CD4-positive, alpha-beta T cell treated with Interleukin-12 subunit alpha and Interleukin-12 subunit beta, for 1 hour (primary cell): ENCODE measurements at places on chromosomes 7 and 10.
A peak's percentile ranks its signal among the peaks of the same experiment; 100 is the strongest.

DNA sequence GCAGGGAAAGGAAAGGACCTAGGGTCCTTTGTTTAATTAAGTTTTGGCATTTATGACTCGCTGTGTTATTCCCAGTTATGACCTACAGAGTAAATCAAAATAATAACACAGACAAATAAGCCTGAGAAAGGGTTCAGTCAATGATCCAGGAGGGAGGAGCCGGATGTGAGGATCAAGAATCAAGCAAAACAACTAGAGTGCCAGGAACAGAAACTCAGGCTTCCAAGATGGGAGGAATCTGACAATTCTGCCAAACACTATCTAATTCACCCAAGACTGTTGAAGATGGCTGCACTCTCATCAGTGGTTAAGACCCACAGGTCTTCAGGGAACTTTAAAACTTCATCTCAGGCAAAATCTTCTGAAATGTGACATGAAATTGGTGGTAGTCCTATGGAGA is 50.3 kb upstream of the PIP4K2A start:
- no peak for DNase-seq

DNA sequence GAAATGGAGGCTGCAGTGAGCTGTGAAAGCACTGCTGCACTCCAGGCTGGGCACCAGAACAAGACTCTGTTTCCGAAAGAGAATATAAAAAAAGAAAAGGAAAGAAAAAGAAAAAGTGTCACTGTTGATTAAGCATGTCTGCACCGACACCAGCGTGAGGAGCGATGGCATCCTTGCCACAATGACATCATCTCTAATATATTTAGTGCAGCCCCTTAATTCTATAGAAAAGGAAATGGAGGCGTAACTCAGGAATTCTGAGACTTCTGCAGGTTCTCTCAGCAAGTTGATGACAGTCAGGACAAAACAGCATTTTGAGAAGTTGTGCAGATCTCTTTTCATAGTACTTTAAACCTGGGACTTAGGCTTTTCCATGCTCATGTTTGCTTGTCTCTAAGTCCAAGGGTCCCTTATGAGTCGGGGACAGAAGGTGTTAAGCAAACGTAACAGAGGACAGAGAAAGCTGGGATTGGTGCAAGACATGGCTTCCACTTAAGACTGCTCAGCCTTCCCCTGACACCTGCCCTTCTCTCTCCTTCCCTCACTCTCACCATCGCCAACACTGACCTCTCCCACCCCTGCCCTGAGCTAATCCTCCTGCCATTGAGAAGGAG is 16.9 kb upstream of the ANKRD1 start:
- DNase-seq = no peak

GRCh38 chr7:24108906-24109376 is 175.0 kb upstream of the NPY start:
- no peak for DNase-seq

DNA sequence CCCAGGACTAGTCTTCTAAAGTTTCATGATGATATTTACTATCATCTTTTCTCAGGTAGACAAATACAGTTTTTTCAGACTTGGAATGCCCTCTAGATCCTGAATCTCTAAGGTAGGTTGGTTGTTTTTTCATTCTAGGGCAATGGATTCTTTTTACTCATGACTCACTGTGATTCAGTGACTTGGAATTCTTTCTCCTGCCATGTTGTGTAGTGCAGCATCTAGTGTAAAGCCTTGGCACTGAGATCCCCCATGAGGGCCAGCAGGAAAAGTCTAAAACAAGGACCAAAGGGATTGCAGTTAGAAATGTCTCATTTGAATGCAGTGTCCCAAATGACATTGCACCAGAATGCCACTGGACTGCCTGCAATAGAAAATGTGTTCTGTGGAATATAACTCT is 430.4 kb downstream of the NEBL start:
- DNase-seq = no peak

DNA sequence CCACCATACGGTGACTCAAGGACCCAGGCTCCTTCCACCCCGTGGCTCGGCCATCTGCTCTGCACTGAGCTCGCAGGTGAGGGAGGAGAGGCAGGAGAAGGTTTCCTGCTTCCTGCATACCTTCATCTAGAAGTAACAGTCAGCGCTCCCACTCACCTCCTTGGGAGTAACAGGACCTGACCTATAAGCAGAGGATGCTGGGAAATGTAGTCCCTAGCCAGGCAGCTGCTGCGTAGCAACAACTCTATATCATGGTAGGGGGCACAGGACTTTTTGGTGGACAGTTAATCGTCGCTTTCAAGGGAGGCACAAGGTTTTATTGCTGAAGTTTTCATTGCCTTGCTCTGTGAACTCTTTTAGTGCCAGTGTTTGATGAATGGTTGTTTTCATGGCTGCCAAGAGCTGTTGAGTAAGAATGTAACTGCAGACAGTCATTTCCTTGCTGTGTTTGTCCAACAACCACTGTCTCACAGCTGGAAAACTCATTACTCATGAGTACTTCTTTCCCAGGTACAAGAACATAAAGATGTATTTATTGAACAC is 10.2 kb upstream of the ZFYVE27 start:
- DNase-seq = no peak

DNA sequence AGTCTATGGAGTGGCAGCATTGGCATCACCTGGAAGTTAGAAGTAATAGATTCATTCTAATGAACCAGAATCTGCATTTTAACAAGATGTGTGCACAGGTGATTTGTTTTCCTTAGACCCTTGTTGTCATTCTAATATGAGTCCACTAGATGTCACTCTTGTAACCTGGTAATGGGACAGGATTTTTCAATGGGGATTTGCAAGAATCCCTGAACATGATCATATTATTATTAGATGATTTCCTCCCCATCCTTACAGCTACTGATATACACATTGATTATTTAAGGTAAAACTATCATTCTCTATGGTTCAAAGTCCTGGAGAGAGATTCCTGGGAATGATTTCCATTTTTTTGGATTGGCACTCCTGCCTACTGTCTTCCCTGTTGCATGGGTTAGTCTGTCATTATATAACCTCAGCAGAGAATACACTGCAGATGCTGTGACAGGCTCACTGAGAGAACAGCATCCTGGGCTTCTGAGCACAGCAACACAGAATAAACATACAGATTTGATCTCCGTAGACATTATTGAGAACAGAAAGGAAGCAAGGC is 194.9 kb downstream of the SUGCT start:
- DNase-seq = peak; percentile 25

GRCh38 chr10:109187677-109188076 is 735.6 kb downstream of the XPNPEP1 start:
- DNase-seq = no peak

- DNase-seq = no peak
Observed at GRCh38 chr10:61486251-61486650, 33.1 kb upstream of the TMEM26 start.

DNA sequence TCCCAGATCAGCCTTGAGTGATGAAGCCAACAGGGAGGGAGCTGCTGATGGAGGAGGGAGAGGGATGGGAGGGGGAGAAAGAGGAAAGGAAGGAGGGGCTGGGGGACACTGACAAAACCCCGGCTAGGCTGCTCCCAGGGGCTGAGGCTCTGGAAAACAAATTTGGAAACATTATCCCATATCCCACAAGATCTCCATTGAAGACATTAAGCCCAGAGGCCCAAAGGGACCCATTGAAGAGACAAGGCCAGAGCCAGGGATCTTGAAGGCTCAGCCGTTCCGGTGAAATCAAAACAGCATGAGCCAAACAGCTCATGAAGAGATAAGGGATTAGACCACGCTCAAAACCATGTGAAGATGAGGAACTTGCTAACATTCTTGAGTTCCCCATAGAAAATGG is 184.3 kb upstream of the ITGB1 start:
- DNase-seq = no peak

DNA sequence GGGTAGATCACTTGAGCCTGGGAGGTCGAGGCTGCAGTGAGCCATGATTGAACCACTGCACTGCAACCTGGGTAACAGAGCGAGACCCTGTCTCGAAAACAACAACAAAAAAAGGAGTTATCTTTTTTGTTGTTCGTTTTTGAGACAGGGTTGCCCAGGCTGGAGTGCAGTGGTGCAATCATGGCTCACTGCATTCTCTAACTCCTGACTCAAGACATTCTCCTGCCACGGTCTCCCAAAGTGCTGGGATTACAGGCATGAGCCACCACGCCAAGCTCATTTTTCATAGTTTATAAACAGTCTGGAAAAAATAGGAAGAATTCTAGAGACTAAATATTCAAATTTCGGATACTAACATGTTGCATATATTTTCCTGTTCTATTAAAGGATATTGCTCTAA is 29.4 kb downstream of the SFXN4 start:
- no peak for DNase-seq

DNA sequence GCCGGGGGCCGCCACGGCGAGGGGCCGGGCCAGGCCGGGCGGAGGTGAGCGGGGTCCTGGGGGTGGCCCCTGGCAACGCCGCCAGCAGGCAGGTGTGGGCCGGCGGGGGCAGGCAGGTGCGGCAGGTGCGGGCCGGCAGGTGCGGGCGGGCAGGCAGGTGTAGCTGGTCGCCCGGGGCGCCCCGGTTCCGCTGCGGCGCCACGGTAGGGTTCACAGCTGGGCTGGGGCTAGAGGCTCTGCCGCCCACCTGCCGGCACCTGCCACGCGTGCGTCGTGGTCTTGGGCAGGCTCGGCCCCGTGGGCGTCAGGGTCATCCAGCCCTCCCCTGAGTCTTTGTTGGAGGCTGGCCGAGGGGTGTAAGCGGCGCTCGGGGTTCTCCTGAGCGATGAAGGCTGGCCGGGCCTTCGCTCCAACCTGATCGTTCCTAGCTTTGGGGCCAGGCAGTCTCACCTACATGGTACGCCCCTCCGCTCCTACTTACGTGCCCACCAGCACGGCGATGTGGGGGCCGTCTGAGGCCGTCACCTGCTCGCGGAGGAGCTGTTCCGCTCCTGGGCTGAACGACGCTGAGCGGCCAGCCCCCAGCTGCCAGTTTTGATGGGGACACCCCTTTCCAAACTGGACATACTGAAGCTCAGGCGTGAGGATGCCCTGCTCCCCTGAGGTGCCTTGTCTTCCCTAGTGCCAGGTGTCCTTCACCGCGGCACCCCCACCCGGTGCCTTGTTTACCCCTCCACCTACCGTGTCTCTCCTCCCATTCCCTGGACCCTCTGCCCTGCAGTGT is 493 bp downstream of the ZMIZ2 start:
- DNase-seq = peak; percentile 20

- DNase-seq = no peak
Observed at GRCh38 chr7:123944395-123944794, 19.4 kb downstream of the SPAM1 start.

- no peak for DNase-seq
Observed at GRCh38 chr7:30904561-30904960, 7.1 kb upstream of the AQP1 start.

GRCh38 chr10:48450741-48451466 is 144.4 kb downstream of the MAPK8 start:
- no peak for DNase-seq

DNA sequence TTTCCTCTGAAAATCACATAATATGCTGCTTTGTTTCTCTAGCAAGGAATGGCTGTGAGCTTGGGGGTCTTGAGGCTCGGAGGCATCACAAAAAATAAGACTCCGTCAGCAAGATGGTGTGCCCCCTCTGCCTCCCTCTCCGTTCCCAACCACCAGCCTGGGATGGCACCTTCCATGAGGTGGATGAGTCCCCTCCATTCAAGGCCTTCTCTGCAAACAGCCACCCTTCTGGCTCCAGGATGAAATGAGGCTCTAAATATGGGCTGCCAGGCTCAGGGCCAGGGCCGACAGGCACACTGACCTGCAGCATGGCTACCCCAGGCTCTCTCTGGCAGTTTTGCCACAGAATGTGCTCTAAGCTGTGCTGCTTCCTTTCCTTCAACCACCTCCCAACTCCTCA is 521.5 kb downstream of the PTPRN2 start:
- no peak for DNase-seq

GRCh38 chr7:101399759-101400158 is 37.1 kb downstream of the COL26A1 start:
- DNase-seq = no peak

- no peak for DNase-seq
Observed at GRCh38 chr7:38321515-38321944, 48.1 kb upstream of the TARP start.

DNA sequence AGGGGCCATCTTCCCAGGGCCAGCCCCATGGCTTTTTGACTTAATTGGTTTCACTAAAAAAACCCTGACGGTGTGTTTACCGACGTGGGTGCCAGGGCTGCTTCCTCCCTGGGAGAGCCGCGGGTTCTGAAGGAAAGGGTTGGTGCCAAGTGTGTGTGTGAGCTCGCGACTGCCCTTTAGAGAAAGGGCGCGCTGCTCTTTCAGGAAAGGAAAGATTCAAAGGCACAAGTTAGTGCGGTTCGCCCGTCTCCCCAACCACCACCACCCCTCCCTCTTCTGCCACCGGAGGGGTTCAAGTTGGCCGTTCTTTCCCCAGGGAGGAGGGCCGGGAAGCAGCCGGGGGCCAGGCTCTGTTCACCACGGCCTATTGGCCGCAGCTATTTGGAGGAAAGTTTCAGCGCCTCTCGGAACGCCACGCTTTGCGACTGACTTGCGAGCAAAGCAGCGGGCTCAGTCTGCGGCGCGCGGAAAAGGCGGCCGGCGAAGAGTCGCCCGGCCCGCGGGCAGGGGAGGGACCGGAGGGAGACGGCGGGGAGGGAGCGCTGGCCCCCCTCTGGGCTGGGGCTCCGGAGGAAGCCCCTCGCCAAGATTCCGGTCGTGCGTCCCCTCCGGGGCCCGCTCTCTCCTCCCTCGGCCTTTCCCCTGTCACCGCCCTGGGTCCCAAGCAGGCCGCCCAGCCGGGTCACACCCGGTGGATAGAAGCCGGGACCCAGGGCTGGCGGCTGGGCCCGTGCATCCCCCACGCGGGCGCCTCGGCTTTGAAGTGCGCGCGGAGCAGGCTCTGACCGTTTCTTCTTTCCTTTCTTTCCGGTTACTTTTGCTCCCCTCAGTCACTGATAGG is 165.9 kb upstream of the PPP1R3A start:
- DNase-seq = no peak

- no peak for DNase-seq
Observed at GRCh38 chr7:114929570-114929969, 7.7 kb downstream of the MDFIC start.

DNA sequence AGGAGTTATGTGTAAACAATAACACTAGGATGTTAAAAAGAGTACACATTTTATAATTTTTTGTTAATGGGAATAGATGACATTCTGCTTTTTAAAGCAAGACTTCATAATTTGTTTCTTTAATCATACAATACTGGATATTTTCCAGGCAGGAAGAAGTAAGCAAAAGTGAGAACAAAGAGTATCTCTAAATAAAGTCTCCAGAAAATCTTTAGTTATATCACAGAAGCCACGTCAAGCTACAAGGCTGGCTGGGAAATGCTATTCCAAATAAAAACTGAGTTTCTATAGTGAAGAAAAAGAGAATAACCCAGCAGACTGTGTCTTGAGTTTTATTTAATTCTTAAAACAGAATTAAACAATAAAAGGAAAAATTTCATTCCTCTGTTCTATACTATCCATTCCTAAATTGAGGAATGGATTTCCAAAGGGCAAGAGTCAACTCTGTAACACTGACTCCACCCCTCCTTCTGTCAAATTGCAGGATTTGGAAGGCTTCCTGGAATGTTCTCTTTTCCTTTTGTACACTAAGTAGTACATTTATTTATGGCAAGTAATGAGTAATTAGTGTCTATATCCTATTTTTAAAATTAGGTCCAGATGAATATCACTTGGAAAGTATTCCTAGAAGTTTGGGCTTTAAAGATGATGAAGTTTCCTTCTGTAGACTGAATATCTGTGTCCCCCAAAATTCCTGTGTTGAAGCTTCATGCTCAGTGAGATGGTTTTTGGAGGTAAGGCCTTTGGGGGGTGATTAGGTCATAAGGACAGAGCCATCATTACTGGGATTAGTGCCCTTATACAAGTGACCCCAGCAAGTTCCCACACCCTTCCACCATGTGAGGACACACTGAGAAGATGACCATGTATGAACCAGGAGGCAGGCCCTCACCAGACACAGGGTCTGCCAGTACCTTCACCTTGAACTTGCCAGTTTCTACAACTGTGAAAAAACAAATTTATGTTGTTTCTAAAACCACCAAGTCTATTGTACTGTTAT is 290.9 kb downstream of the CRPPA start:
- DNase-seq = no peak
